Heart right ventricle (tissue), 16 donors: ENCODE measurements at places on chromosomes 2 and 18. TPM values are rescaled to one million over a fixed set of nuclear protein-coding genes. Genes with fewer than 3 reads are reported as not detected.
A peak's percentile ranks its signal among the peaks of the same experiment; 100 is the strongest.

LYPD6 gene
- polyA plus RNA-seq: 0.15 TPM

SIX2 gene
- 1.9 TPM for polyA plus RNA-seq

DNAH7 gene
- not detected for polyA plus RNA-seq

AP1S3 gene
- polyA plus RNA-seq: 0.37 TPM

ZC3H6 gene
- polyA plus RNA-seq: 0.83 TPM

DQX1 gene
- polyA plus RNA-seq: 0.03 TPM

RGPD5 gene
- polyA plus RNA-seq: 2.2 TPM

ATP6V1C2 gene
- 1.6 TPM for polyA plus RNA-seq

SP5 gene
- polyA plus RNA-seq: 0.12 TPM

DNA sequence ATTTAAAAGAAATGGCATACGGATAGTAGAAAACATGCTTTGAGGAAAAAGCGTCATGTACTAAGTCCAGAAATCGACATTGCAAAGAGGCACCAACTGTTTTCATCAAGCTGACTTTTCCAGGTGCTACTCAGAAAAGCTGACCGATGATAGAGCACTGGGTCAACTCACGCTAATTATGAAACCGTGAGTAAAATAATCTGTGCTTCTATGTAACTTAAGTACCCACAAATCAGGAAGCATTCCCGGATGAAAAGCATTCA is 353 bp upstream of the NUP35 start:
- no peak for DNase-seq

GRCh38 chr2:217979151-217979811 is 23.5 kb downstream of the TNS1 start:
- DNase-seq: no peak

GRCh38 chr2:24577481-24577880 is 86.4 kb downstream of the NCOA1 start:
- no peak for DNase-seq

GRCh38 chr2:212737392-212738172 is 199.0 kb upstream of the ERBB4 start:
- no peak for DNase-seq

DNA sequence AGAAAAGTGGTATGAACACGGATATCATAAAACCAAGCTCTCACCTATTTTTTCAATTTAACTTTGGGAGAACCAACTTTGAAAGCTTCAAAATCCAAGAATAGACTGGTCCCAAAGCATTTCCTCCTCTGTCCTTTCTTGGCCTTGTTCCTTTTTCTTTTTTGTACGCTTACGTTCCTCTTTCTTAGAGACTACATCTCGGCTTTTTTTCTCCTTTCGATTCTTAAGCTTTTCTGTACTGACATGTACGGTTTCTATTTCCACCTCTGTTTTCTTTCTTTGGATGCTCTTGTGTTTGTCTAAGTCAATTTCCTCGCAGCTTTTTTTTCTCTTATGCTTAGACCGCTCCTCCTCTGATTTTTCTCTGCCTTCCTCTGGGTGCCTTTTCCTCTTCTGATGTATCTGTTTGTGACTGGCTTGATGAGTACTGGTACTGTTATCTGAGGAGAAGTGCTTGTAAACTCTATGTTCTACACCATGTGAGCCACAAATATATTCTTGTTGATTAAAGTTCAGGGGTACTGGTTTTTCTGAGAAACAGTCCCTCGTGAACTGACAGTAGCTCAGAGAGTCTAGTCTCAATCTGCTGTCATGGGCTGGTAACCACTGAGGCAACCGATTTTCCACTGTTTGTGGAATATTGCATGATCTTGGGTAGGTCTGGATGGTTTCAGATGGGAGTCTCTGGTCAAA is 11.5 kb upstream of the RNU2-63P start:
- no peak for DNase-seq

DNA sequence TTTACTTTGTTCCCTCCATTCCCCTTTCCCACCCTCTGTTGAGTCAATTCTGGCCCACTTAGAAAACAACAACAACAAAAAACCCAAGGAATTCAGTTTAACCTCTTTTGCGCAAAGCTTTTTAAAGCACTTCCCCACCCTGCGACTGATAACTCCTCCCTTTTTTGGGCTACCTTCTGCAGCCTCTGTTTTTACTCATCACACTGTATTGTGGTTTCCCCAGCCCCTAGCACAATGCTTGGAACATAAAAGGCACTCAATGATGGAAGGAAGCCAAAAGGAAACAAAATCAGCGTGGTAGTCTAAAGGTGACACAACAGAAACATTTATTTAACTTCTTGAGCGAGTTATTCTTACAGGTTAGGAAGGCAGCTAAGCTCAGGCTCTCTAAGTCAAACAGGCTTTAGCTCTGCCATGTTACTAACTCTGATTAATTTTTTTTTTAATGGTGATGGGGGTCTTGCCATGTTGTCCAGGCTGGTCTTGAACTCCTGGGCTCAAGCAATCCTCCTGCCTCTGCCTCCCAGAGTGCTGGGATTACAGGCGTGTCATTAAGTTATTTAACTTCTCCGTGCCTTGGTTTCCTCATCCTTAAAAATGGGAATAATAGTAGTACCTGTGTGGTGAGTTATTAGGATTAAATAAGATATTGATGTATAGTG is 1.3 kb downstream of the CEP68 start:
- no peak for DNase-seq

DNA sequence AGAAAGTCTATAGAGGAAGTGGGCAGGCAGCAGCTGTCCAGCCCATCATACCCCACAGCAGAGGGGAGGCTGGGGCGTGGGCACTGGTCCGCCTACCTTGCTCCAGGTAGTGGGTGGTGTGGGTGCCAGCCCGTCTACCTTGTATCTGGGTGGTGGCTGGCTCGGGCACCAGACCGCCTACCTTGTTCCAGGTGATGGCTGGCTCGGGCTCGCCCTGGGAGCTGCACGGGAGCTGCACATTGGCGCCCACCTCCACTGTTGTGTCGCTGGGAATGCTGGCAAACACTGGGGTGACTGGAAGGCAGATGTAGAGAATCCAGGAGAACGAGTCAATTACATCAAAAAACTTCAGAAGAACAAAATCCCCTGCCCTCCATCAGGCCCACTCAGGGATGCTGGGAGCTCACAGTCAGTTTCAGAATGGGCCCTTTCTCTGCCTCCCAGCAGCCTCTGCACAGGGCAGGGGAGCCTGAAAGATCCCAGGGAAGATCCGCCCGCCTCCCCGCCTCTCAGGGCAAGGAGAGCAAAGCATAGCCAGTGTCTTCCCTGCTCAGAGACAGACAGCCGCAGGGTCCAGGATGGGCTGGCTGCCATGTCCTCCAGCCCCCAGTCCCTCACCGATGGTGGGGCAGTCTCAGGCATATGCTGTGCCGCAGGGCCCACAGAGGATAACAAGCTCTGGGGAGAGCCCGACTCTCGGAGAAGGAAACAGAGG is 82.3 kb downstream of the PXDN start:
- no peak for DNase-seq

GRCh38 chr2:6878549-6878948 is 972 bp downstream of the RSAD2 start:
- no peak for DNase-seq

GRCh38 chr2:240730501-240731177 is 39.0 kb downstream of the AQP12A start:
- DNase-seq: no peak

GRCh38 chr2:32534831-32535230 is 93.0 kb upstream of the TTC27 start:
- DNase-seq: no peak

GRCh38 chr2:15271276-15271675 is 289.9 kb downstream of the NBAS start:
- no peak for DNase-seq

DNA sequence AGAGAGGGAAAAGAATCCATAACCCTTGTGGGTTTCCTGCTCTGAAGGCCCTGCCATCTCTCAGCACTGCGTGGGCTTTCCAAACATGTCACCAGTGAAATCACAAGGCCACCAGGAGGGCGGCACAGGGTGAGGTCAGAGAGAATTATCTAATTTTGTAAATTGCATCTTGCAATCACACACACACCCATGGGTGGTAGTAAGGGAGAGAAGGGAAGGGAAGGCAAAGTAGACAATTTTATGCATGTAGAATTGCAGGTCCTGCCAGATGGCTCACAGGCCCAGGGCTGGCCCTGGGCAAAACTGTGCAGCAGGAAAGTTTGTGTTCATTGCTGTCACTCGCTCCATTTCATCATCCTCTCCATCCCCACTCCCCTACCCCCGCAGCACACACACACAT is 21.0 kb upstream of the ZBTB7C start:
- no peak for DNase-seq

DNA sequence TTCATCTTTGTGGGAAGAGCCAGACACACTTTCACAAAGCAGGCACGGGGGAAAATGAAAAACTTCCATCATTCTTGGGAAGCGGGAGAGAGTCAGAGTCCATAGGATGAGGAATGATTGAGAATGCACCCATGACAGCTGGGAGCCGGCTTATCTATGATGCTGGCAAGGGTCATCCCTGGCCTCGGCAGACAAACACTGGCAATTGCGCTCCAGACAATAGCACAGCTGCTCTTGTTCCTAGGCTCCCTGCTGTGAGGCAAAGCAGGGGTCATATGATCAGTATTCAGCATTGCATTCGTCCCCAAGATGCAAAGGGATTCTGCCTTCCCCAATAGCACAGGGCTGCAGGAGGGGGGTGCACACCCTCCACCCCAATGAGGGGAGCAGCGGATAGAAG is 33.0 kb downstream of the CYRIA start:
- no peak for DNase-seq

GRCh38 chr2:241074065-241074818 is 27.8 kb downstream of the MTERF4 start:
- DNase-seq: no peak

DNA sequence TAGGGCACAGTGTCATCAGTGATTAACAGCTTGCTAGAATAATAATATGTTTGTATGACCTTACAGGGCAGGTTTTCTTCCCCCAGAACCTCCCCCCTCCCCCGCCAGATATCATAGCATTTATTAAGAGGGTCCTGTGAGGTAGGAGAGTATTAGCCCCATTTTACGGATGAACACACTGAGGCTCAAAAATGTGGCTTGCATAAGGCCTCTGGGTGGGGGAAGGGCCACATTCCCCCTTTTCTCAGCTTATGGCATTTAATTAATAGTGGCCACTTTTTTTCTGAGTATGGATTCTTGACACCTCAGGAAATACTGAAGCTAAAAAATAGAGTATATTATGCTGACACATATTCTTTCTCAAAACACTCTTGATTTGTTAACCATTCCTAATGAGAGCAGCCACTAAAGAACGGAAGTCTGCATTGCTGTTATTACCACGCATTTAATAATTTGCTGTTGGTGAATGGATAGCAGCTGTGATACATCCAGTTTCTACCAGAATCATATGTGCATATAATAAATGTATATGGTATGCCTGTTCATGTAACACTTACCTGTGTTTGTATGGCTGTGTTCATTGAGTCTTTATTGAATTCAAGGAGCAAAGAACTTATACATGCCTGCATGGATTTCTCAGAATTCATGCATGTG is 3.0 kb downstream of the CTIF start:
- DNase-seq: no peak

GRCh38 chr2:215238485-215239098 is 73.3 kb upstream of the ATIC start:
- DNase-seq: no peak

DNA sequence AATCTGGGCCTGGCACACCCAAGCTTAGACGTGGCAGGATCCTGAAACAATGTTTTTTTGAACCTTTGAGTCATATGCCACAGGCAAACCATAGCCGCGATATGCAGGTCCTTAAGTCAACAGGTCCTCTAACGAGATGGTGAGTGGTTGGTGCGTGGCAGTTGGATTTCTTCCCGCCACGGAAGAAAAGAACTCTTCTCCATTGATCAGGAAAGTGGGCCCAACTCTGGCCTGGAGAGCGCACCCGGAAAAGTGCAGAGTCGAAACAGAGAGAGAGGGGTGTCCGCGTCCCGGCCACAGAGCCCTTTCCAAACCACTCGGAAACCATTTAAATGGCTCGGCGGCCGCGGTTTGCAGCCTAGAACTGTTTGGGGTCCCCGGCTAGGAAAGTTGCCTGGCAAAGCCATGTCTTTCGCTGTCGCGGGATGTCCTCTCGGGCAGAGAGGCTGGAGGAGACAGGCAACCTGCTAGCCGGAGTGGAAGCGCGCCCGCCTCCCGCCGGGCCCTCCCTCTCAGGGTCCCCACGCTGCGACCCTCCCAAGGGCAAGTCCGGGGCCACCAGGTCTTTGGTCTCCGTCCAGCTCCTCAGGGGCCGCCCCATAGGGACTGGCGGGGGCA is 777 bp downstream of the GALNT3 start:
- DNase-seq: peak; percentile 10

DNA sequence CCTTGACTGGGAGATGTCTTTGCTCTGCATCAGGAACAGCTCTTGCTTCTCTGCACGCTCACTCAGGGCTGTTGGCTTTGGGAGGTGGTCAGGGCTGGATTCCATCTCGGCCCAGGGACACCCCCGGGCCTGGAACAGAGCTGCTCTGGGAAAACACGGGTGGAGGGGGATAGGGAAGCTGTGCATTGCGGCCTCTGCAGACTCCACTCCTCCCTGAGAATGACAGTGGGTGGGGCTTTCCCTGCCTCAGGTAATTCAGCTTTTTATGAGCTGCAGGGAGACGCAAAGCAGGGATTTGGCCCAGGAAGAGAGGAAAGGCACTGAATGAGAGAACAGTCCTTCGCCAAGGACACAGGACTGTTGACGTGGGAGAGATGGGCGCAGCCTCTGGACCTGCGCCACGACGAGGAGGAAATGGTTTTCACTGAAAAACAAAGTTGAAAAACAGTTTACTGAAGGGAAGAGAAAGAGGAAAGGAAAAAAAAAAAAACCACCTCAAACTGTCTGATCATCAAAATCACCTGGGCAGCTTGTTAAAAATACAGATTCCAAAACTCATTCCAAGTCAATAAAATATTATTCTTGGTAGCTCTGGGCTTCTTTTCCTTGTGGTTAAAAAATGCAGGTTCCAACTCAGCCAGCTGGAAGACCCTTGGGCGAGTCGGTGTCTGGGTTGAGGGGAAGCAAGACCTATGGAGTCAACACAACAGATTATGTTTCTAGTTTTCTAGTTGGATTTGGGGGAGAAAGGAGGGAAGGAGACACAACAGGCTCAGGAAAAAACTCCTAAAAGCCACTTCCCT is 194.0 kb downstream of the ZFP36L2 start:
- DNase-seq: peak; percentile 74

DNA sequence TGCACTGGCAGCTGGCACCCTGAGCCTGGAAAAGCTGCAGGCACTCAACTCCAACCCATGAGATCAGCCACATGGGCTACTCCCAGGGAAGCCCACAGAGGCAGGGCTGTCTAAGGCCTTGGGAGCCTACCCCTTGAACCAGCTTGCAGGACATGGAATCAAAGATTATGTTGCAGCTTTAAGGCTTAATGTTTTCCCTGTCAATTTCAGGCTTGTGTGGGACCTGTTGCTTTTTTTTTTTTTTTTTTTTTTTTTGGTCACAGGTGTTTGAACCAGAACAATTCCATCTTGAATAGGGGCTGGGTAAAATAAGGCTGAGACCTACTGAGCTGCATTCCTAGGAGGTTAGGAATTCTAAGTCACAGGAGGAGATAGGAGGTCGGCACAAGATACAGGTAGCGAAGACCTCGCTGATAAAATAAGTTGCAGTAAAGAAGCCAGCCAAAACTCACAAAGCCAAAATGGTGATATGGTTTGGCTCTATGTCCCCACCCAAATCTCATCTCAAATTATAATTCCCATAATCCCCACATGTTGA is 7.5 kb upstream of the IL1A start:
- DNase-seq: no peak

- peak; percentile 72 for DNase-seq
Measured at GRCh38 chr18:63137999-63138435, 181.6 kb downstream of the BCL2 start.
